Activated naive CD4-positive, alpha-beta T cell treated with anti-CD3 and anti-CD28 coated beads, Interleukin-2, amount 50 U/mL, for 16 hours (primary cell): ENCODE measurements at places on chromosomes 7 and 10.

- no peak for DNase-seq
Observed at GRCh38 chr10:7261351-7261750, 149.5 kb downstream of the SFMBT2 start.

- no peak for DNase-seq
Observed at GRCh38 chr7:27111042-27111750, 8.7 kb upstream of the HOXA2 start.

GRCh38 chr7:55160539-55160938, 141.7 kb downstream of the EGFR start:
- DNase-seq = no peak

- DNase-seq = peak; percentile 27
Observed at GRCh38 chr10:27744802-27745731, 552 bp downstream of the MKX start.

- DNase-seq = no peak
Observed at GRCh38 chr10:130875897-130876472, 435.5 kb downstream of the TCERG1L start.

GRCh38 chr7:55179931-55180682, 161.3 kb downstream of the EGFR start:
- DNase-seq = no peak

GRCh38 chr7:41652267-41652666, 50.6 kb downstream of the INHBA start:
- no peak for DNase-seq

- peak; percentile 39 for DNase-seq
Observed at GRCh38 chr7:37201003-37201875, 247.4 kb downstream of the ELMO1 start.

DNA sequence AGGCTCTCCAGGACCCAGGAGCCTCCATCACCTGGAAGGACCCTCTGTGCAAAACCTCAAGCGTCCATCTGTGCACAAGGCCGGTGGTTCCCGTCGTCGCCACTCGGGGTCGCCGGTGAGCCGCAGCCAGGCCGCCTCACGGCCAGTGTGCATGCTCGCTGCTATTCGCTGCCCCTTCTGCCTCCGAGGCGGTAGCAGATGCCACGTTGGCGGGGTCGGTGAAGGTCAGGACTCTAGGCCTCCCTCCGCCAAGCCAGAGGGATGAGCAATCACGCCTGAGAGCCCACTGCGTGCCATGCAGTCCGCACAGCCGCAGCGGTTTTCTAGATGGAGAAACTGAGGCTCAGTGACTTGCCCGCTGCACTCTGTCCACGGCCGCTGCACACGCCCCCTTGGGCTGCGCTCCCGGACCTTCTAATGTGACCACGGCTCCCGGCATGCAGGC, 5.7 kb downstream of the UPK3B start:
- peak; percentile 46 for DNase-seq

- DNase-seq = peak; percentile 23
Observed at GRCh38 chr10:70441161-70441894, at the start of gene NODAL. Gene NODAL (minus strand): TSS chr10:70441681. CDS start chr10:70441667, 14 bp downstream.

GRCh38 chr10:8048281-8049008, 6.0 kb upstream of the GATA3 start:
- no peak for DNase-seq

DNA sequence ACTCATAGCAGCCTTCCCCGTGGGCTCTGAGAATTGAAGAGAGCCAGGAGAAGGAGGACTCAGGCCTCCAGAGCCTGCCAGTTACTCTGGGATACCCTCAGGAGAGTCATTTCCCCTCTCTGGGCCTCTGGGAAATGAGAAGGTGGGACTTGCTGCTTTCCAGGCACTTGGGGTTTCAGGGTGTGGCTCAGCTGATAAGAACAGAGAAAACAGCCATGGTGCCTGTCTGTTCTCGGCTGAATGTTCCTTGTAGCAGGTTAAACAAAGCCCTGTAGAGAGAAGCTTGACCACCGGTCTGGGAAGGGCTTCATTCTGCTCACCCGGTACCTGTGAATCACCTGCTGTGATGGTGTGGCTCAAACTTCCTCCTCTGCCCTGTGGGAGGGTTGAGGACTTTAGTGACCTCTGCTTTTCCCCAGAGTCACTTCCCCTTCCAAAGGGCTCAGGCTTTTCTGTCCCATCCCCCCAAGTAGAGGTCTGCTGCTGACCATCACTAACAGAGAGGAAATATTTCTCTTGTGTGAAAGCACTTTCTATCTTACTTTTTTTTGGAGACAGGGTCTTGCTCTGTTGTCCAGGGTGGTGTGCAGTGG, 212.4 kb upstream of the GALNT17 start:
- DNase-seq = no peak

DNA sequence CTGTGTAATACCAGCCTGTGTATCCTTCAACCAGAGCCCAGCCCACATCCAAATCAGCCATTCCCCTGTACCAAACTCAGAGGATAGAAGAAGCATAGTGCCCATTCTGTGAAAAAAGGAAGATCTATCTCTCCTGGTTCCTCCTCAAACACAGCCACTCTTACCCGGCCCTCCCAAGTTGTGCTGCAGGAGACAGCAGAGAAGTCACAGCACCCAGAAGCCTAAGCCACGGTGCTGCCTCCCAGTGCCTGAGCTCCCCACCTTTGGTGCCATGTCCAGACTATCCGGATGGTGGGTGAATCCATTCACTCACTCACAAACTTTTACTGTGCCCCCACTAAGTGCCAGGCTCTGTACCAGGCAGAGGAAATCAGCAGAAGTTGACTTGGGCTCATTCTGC, 166.0 kb upstream of the ZMIZ1 start:
- DNase-seq = no peak

DNA sequence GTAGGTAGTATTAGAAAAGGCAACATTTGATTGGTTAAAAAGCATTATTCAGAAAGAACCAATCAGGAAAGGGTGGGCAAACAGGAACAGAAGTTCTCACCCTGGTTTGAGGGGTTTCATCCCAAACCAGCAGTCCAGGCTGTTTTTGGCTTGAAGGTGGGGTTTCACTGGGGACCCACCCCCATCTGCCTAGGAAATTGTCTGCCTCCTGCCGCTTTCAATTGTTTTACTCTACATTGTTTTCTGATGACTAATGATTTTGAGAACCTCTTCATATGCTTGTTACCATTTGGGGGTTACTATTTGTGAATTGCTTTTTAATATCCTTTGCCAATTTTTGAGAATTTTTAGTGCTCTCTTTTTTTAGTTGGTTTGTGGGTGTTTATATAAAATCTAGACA, 3.3 kb upstream of the PCBD1 start:
- no peak for DNase-seq

GRCh38 chr7:129719980-129720732, 108.6 kb downstream of the NRF1 start:
- no peak for DNase-seq

GRCh38 chr7:34869057-34869456, 168.2 kb downstream of the DPY19L1 start:
- DNase-seq = no peak

GRCh38 chr10:7428673-7429350, 18.0 kb upstream of the SFMBT2 start:
- no peak for DNase-seq

DNA sequence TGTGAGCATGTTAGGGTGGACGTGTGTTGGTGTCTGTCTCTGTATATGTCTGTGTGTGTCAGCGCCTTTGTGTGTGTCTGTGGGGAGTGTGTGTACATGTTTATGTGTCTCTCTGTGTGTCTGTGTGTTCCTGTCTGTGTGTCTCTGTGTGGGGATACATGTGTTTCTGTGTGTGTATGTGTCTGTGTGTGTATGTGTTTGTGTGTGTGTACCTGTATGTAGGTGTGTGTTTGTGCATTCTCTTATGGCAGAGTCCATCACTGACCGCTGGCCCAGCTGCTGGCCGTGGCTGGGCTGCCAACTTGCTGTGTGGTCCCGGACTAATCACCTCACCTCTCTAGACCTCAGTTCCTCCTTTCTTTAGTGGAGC, 54.6 kb downstream of the PALD1 start:
- DNase-seq = no peak

DNA sequence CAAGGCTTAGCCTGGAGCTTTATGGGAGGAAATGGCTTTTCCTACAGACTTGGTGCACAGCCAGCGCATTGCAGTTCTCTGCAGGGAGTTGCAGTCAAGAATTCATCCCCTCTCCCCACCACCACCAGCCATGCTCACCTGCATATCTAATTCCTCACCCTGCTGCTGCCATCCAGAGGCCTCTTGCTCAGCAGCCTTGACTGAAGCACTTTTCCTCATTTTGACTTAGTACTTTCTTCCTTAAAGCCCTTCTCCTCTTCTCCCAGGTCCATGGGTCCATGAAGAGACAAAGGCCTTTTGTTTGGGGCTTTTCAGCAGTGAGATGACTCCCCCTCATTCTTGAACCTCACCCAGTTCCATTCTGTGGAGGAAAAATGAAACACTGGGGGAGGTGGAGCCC, 39.7 kb upstream of the GPR141 start:
- DNase-seq = no peak

GRCh38 chr7:98186452-98187137, 24.6 kb upstream of the BHLHA15 start:
- no peak for DNase-seq

DNA sequence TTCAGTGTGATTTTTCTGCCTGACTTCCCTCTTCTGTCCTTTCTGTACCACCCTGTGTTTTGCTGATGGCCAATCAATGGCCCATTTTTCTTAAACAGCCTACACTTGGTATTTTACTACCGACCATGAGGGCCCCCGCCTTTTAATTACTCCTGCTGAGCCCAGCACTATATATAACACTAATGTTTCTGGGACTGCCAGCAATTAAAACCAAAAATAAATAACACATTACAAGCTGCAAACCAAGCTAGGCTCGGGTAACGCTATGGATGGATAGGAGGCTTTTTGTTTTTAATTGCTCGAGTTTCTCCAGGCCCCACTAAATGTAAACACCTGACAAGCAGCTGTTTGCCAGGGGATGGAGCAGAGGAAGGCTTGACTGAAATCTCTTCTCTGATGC, 915.4 kb upstream of the AUTS2 start:
- no peak for DNase-seq

GRCh38 chr10:94178475-94179253, 184.1 kb downstream of the NOC3L start:
- no peak for DNase-seq

DNA sequence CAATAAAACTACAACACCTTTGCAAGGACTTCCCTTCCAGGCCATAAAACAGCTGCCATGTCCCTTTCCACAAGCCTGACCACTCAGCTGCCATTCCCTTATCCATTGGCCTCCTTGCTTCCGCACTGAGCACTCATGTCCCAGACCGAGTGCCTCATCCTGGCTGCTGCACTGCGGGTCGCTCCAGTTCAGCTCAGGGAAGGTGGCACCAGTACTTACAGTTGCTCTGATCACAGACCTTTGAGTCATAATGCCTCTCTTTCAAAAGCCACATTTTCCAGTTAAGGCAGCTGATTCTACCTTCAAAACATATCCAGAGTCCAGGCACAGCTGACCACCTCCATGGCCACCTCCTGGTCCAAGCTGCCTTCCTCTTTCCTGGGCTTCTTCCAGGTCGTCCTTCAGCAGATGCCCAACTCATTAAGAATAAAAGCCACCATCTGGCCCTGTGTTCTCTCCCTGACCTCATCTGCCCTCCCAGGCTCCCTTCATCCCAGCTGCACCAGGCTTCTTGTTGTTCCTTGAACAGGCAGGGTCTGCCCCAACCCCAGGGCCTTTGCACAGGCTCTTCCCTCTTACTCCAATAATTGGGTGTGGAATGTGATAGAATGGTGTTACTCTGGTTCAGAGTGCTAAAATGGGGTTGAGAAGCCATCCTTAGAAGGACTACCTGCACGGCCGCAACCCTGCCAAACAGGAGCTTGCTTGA, 64.5 kb downstream of the RAMP3 start:
- DNase-seq = no peak

DNA sequence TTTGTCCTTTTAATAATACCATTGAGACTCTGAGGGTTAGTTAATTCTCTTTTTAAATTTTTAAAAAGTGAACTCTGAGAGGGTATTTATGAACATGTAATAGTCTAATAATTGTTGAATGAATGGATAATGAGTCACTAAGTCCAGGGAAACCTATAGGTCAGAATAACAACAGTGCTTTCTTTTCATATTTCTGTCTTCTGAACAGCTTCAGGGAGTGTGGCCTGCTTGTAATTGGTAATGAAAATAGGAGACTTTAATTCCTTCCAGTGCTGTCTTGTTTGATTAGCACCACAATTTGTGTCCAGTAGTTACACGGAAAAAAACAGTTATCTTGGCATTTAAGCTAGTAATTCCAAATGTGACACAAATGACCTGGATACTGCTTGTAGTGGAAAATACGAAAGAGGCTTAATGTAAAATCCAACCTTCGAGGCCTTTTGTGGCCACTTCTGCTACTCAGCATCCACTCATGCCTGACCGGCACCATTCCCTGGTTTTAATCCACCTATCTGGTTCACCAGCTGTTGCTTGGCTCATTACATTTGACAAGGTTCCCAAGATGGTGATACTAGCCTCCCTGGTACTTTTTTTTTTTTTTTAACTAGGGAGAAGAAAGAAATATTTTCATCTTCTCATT, 149.3 kb upstream of the IMMP2L start:
- DNase-seq = no peak

GRCh38 chr10:69861251-69862240, 59.8 kb downstream of the COL13A1 start:
- no peak for DNase-seq

DNA sequence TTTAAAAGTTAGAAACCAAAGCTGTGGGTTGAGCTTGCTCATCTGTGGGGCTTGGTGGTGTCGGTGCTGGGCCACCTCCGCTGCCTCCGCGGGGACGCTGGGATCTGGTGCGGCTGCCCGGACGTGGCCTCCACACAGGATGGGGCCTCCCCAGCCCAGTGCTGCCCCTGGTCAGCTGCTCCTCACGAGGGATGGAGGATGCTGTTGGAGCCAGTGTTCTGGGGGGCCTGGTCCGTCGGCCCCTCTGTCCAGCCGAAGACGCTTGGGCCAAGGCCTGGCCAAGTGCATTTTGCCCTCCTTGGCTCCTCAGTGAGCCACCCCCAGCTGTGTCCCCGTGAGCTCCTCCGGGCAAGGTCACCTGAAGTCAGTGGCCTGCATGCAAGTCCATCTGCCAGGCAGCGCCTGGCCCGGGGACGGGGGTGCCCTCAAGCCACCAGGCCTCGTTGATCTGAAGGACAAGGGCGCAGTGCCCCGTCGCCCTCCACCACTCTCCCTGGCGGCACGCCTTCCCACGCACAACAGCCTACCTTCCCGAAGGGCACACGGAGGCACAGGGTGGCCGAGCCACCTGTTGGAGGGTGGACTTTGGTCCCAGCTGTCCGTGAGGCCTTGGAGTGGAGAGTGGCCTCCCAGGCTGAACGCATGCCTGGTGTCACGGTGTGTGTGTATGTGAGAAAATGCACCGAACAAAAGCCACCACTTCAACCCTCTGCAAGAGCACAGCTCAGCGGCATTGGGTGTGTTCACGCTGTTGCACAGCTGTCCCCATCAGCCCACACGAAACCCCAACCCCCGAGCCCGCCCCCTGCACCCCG, 27.3 kb downstream of the KNDC1 start:
- DNase-seq = no peak

GRCh38 chr7:20019757-20020432, 197.3 kb downstream of the MACC1 start:
- no peak for DNase-seq

- no peak for DNase-seq
Observed at GRCh38 chr10:112231602-112232400, 48.2 kb upstream of the GPAM start.

GRCh38 chr10:1561731-1562337, 175.5 kb downstream of the ADARB2 start:
- DNase-seq = no peak
